ENCODE measurements at places on chromosomes 2 and 18.

GRCh38 chr2:219572237-219573001, at the start of gene INHA:
TSS of gene INHA (plus strand) at chr2:219572310. CDS start at chr2:219572375, 65 bp downstream.
- DNase-seq: no peak

DNA sequence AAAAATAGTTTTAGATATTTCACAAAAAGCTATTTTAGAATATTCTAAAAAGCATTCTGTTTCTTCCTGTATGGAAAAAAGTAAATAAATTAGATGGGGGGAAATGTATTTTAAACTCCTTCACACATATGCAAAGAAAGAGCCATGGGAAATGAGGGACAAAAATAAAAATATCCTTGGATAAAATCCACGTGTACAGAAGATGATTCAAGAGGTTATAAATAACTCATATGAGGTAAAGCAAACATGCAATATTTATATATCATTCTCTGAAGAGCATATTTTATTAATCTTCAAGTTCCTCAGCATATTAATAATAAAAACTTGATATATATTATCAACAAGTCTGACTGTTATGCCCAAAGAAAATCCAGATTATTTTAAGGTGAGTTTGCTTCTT, 8.8 kb upstream of the GFPT1 start:
- no peak for DNase-seq

GRCh38 chr18:55833543-55833942, 245.6 kb upstream of the TCF4 start:
- peak; percentile 68 for DNase-seq

- DNase-seq: no peak
Measured at GRCh38 chr2:41791523-41791922, 256.3 kb upstream of the PKDCC start.

- DNase-seq: no peak
Measured at GRCh38 chr2:175432793-175433192, 251.3 kb upstream of the ATP5MC3 start.

DNA sequence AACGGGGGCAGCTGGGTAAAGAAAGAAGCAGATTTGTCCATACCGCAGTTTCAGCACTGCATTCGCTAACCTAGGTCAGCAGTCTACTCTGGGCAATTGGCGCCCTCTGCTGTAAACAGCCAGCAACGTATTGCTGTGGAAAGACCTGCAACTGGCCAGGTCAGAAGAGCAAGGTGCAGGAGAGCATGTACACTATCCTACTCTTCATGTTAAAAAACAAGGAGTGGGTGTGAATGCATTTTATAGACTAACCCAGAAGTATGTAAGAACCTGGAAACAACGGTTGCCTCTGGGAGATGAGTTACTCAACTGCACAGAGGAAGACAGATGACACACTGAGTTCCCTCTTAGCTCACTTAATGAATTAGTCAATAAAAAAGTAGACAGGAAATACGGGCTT, 6.2 kb downstream of the MRPS5 start:
- peak; percentile 21 for DNase-seq

DNA sequence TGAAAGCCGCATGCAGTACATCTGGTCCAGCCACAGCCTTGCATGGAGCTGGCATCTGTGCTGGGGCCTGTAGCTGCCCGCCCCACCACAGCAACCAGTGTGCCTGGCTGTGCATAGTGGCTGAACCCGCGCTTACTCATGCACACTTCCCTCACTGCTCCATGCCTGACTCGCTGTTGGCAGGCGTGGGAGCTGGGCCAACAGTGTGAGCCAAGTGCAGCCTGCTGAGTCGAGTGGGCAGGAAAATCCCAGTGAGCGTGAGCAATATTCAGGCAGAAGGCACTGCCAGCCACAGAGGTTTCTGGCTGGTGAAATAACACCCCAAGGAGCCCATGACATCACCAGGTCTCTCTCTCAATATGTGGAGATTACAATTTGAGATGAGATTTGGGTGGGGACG, 1674.1 kb upstream of the TMEFF2 start:
- DNase-seq: no peak

All from retinal pigment epithelial cell (primary cell).